ENCODE measurements at places on chromosomes 11 and 22.
A peak's percentile ranks its signal among the peaks of the same experiment; 100 is the strongest.

DNA sequence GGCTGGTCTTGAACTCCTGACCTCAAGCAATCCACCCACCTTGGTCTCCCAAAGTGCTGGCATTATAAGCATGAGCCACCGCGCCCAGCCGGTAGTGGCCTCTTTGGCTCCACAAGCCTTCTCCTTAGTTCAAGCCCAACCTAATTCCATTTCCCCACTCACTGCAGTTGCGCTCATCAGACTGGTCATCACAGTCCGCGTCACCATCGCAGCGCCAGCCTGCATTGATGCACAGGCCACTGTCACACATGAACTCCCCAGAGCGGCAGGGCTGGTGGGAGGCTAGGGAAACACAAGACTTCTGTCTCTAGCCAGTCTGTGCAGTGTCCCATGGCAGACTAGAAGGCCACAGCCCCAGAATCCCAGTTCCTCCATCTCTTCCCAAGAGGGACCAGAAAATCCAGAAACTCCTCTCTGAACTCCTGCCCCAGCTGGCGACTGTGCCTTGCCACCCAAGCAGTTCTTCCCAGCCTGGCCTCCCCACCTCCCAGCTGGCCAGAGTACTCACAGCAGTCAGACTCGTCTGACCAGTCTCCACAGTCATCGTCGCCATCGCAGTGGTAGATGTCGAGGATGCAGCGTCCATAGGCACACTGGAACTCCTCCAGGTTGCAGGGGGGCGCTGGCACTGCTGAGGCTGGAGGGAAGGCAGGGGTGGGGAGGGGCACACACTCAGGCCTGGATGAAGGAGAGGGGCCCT, 19.8 kb downstream of the LRP4 start:
- no peak for DNase-seq

DNA sequence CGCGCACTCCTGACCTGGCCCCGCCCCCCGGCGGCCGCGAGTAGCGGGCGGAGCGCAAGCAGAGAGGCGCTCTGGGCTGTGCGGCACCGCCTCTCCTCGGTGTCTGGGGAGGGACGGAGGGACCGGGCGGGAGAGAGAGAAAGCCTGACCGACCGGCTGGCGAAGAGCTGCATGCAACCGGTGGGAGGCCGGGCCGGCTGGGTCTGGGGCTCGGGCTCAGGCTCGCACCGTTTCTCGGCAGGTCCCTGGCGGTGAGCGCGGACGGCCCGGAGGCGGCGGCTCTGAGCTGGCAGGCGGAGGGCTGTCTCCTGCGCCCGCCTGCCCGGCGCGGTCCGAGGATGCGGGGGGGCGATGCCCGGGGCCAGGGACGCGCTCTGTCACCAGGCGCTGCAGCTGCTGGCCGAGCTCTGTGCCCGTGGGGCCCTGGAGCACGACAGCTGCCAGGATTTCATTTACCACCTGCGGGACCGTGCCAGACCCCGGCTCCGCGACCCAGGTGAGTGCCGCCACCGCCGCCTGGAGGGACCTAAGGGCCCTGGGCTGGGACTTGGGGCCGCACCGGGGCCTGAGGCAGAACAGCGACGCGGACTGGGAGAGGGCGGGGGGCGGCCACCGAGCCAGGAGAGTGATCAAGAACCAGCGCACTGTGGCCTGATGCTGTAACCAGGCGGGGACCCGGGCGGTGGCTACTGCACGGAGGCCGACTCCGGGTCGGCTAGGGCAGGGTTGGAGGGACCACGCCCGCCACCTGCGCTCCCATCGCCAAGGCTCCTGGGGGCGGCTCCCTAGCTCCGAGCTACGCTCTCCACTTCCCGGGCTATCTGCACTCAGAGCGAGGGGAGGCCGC, at the start of gene SYT9:
SYT9 (plus strand) TSS at position 69 of the 847 bp plus-strand sequence; CDS start at position 352, 283 bp downstream.
- peak; percentile 62 for DNase-seq

DNA sequence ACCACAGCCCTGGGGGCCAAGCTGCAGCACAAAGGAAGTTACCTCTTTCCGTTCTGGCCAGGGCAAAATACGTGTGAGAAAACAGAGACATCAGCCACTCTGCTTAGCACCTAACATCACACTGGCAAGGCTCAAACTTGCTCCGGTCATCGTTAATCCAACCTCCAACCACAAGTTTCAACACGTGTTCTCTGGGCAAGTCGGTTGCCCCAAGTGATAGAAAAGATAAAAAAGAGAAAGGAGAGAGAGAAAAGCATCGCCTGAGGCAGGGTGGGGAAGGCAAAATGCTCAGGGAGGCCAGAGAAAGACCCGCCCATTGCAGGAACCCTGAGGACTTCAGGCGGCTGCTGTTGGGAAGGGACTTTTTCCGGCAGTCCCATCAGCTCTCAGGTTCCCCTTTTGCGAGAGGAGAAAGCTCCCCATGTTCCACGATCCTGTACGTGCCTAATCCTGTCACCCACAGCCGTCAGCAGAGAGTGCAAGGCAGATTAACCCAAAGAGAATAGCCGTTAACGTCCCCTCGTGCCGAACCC, 18.5 kb upstream of the B4GALNT4 start:
- no peak for DNase-seq

GRCh38 chr22:49685116-49685515, 142.6 kb downstream of the BRD1 start:
- DNase-seq, result no peak

DNA sequence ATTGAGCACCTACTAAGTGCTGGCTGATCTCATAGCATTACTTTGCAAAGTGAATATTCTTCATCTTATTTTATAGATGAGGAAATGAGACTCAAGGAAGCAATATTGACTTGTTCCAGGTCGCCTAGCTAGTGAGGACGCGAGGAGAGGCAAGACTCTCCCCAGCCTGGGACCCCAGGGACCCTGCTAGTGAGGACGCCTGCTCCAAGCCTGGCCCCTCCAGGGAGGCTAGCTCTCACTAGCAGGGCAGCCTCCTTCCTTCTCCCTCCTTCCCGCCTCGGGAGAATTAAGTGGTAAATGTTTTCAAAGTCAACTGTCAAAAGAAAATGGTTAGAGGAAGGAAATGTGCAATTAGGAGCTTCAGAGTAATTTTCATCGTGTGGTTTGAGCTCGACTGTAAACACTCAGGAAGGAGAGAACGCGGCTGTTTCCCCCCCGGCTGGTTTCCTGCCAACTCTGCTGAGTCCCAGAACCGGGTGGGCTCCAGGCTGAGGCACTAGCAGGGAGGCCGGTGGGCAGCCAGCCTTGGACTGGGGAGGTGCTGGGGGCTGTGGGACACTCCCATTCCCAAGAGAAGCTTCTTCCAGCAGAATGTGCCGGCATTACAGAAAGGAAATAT, 17.9 kb downstream of the MYEOV start:
- no peak for DNase-seq

DNA sequence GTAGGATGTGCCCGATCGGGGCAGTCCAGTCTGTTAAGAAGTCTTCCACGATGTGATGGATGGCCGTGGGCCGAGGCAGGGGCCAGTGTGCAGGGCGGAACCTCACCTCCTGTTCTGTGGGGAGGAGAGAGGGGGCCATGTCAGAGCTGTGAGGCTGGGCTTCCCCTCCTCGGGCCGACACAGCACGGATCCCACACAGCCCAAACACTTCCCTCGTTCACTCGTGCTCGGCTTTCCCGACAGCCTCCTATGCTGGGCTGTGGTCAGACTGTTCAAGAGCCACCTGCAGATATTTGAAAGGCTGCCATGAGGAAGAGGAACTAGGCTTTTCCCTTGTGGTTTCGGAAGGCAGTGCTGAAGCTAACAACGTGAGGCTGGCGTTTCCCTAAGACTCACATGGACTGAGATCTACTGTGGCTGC, 12.3 kb upstream of the TXN2 start:
- no peak for DNase-seq

- DNase-seq, result no peak
Observed at GRCh38 chr11:117910525-117910924, 18.7 kb downstream of the TMPRSS13 start.

DNA sequence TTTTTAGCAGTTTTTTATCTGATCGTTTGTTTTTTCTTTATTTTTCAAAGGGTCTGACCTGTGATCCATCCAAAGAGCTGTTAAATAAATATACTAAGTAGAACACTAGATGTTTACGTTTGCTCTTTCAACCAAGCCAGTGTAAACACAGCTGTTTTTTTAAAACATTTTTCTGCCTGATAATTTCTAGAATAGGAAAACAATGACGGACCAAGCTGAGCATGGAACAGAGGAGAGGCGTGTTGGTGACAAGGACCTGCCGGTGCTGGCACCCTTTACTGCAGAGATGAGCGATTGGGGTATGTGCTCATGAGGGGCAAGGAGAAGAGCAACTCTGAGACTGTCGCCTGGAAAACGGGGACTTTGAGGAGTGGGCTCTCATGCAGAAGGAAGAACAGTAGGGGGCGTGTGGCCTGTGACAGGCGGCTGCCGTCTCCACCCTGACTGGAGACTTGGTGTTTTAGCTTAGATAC, 28.6 kb upstream of the PANX2 start:
- DNase-seq, result no peak

All from GM03348 (cell line).